EH (cell line): ENCODE measurements at places on chromosomes 12 and 14.
A peak's percentile ranks its signal among the peaks of the same experiment; 100 is the strongest.

GRCh38 chr12:18589316-18589715, 148.5 kb downstream of the PLCZ1 start:
- no peak for DNase-seq

- no peak for DNase-seq
Observed at GRCh38 chr12:95762123-95762785, 28.3 kb downstream of the NTN4 start.

DNA sequence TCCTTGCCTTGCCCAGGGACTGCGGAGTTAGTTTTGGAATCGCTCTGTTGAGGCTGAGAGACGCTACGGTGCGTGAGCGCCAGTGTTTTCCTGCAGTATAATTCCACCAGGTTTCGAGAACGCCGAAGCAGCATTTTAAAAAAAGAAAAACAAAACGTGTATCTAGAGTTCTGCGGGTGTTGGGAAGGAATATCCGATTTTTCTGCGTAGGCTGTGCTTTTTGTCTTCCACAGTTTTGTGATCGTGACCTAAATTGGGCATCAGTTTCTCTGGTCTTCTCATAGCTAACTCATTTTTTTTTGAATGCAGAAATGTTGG, 778 bp downstream of the DNM1L start:
- no peak for DNase-seq

DNA sequence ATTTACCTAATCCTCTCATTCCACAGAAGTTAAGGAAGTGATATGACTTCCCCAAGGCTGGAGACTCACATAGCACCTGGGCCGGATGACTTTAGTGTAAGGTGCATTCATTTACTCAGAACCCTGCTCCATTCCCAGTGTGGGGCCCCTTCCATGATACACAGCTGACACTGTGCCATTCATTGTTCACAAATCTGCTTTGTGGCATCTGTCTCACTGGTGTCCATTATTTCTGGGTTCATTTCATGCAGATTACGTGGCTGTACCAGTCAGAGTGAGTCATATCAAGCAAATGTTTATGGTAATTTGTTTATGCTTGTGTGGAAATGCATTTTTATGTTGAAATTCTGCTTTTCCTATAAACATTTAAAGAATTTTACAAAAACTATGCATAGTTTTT, 5.2 kb downstream of the ANO4 start:
- peak; percentile 49 for DNase-seq

DNA sequence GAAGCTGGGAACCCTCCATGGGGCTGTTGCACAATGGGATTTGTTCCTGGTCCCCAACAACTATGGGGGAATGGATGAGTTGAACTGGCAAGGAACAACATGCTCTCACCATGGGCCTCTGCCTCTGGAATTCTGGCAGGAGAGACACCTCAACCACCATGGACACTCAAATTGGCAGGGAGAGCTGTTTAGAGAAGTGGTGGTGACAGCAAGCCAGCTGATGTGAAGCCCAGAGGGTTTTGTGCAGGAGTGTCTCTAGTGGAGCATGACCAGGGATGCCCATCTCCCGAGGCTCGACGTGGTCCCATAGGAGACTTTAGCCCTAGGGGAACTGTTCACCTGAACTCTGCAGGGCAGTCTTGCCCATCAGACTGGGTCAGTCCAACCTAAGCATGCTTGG, 345.2 kb upstream of the CCDC196 start:
- DNase-seq: no peak

GRCh38 chr14:73376585-73376984, 81.8 kb downstream of the NUMB start:
- DNase-seq: no peak
